ENCODE measurements at places on chromosomes 12 and 14. TPM values are rescaled to one million over a fixed set of nuclear protein-coding genes. Genes with fewer than 3 reads are reported as not detected.

The GZMH gene
- polyA plus RNA-seq, result 1,459 TPM

The SOAT2 gene
- not detected for polyA plus RNA-seq

The KCNA5 gene
- not detected for polyA plus RNA-seq

The ZFHX2 gene
- polyA plus RNA-seq, result not detected

The ATN1 gene
- polyA plus RNA-seq, result not detected

The RCOR1 gene
- polyA plus RNA-seq, result 0.23 TPM

The PLEK2 gene
- not detected for polyA plus RNA-seq

The MIP gene
- polyA plus RNA-seq, result 0.15 TPM

The CLEC12A gene
- polyA plus RNA-seq, result 2.9 TPM

The KERA gene
- polyA plus RNA-seq, result not detected

The VTI1B gene
- 104 TPM for polyA plus RNA-seq

The CIROP gene
- polyA plus RNA-seq, result not detected
